ENCODE measurements at places on chromosomes 11 and 22.

DNA sequence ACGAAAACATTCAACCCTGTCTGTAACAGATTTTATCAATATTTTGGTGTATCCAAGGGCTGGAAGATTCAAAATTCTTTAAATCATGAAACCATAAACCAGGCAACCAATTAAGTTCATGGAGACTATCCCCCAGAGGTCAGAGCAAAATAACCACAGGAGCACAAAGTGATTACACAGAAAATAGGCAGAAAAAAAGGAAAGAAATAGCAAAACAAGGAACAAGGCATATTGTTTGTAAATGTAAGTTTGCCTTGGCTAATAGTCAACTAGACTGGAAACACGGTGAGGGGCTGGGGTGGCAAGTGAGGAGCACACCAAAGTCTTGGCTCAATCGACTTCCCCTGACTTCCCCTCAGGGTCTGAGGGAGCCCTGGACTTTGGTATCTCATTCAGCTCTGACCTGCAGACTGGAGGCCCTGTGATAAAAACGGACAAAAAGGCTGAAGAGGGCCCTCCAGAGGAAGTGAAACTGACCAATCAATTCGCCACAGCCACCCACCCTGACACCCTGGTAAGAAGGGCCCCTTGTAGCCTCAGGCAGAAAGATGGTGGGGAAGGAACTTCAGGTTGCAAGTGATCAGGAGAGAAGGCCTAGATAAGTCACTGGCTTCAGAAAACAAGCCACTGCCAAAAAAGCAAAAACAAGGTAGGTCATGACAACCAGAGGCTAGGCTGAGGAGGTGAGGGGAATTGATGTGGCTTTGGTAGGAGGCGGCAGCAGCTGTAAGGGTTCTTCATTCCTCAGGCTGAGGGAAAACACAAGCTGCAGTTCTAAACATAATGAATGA is 1.8 kb downstream of the SIK3 start:
- no peak for DNase-seq

DNA sequence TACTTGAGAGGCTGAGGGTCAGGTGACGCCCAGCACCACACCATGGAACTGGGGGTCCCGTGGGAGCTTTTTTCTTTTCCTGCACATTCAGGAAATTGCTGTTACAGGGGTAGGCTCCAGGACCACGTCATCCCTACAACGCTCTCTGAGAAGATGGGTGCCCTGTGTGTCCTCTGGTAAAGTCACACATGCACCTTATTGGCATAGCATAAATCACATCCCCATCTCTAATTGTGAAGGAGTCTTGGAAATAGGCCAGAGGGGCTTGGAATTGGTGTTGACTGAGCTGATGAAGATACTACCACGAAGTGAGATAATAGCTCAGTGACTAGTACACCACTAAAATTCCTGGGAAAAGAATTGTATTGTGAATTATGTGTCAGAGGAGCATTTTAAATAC is 57.6 kb downstream of the TNRC6B start:
- DNase-seq: no peak

- no peak for DNase-seq
Measured at GRCh38 chr11:96235751-96236150, 107.2 kb downstream of the MAML2 start.

DNA sequence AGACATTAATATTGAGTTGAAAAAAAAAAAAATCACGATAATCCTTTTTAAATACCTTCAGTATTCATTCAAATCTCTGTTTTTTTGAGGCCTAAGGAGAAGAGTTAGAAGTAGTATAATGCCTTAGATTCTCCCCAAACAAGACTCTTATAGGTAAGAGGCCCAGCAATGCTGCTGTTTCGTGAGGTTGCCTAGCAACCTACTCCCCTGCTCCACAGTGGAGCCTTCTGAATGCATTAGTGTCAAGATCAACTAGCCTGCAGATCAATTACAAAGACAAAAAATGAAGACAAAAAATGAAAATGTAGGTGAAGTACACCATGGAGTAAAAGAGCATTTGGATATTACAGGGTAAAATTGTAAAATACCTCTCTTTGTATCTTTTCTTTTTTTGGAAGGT is 229.8 kb upstream of the LUZP2 start:
- no peak for DNase-seq

Data from esophagus squamous epithelium (tissue), 5 donors.